A549 treated with GW870086 at 1 μM for 4 hours (cell line): ENCODE measurements at places on chromosomes 1 and 21. TPM values are rescaled to one million over a fixed set of nuclear protein-coding genes. Genes with fewer than 3 reads are reported as not detected.

The CCDC181 gene
- 0.13 to 0.29 TPM (median 0.19 TPM) in 4 of 5 replicates, not detected in the other for total RNA-seq

The FCGR2B gene
- not detected in 5 replicates for total RNA-seq

The LCE1A gene
- not detected in 5 replicates for total RNA-seq

The BEND5 gene
- not detected in 5 replicates for total RNA-seq

The MRAP gene
- total RNA-seq: not detected in 5 replicates

The HTR6 gene
- total RNA-seq: 0.07 to 0.14 TPM (median 0.14 TPM) in 5 replicates

The CADM3 gene
- total RNA-seq: 0.06 to 0.19 TPM (median 0.09 TPM) in 4 of 5 replicates, not detected in the other

The TP73 gene
- total RNA-seq: 0.42 to 0.87 TPM (median 0.68 TPM) in 5 replicates

The TAS1R1 gene
- total RNA-seq: not detected in 5 replicates

The TRIM67 gene
- 0.09 to 0.23 TPM (median 0.13 TPM) in 5 replicates for total RNA-seq

The ANXA9 gene
- 0.71 to 1.3 TPM (median 0.99 TPM) in 5 replicates for total RNA-seq

The CD1B gene
- total RNA-seq: not detected in 5 replicates

The NEK2 gene
- total RNA-seq: 33.9 to 43.9 TPM (median 42.1 TPM) in 5 replicates
